ENCODE measurements at places on chromosomes 6 and 20. TPM values are rescaled to one million over a fixed set of nuclear protein-coding genes. Genes with fewer than 3 reads are reported as not detected.

Gene CLPSL1
- polyA plus RNA-seq: 1.4 TPM

Gene DLL1
- 13.5 TPM for polyA plus RNA-seq

Gene DUSP22
- polyA plus RNA-seq: 22.9 TPM

Gene THEMIS
- polyA plus RNA-seq: 0.16 TPM

Gene CDH4
- 5.8 TPM for polyA plus RNA-seq
